ENCODE measurements at places on chromosomes 11 and 22. TPM values are rescaled to one million over a fixed set of nuclear protein-coding genes. Genes with fewer than 3 reads are reported as not detected.

GRCh38 chr22:42772647-42773046 lies 52.0 kb upstream of the A4GALT start:
- no peak for DNase-seq

- no peak for DNase-seq
Observed at GRCh38 chr11:26993965-26994457, at the start of gene FIBIN. TSS of gene FIBIN (plus strand) at chr11:26994112. CDS start at chr11:26994527, 415 bp downstream.

GRCh38 chr11:47378010-47378835 lies at the start of gene SPI1:
TSS of gene SPI1 (minus strand) at chr11:47378547. CDS start at chr11:47378353, 194 bp downstream.
- no peak for DNase-seq

- no peak for DNase-seq
Observed at GRCh38 chr11:32899438-32899837, 6.8 kb downstream of the QSER1 start.

- no peak for DNase-seq
Observed at GRCh38 chr11:71241721-71242259, 10.6 kb downstream of the SHANK2 start.

- no peak for DNase-seq
Observed at GRCh38 chr11:120133216-120134105, 4.5 kb downstream of the TRIM29 start.

GRCh38 chr11:2216400-2217064 lies 44.9 kb upstream of the TH start:
- no peak for DNase-seq

DNA sequence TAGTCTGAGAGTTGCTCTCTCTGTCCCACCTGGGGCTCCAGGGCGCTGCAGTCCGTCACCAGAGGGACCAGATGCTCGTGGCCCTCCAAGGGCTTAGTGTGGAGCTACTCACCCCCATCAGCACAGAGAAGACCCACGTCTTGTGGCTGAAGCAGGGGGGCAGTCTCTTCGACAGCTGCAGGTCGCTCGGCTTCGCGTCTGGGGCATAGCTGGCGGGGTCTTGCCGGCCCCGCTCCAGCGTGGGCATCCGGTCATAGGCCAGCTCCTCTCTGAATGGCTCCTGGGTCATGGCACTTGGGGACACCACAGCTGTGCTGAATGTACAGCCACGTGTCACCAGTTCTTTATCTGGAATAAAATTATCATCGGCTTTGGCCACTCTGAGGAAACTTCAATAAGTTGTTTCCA lies 608 bp downstream of the MLC1 start:
- no peak for DNase-seq

GRCh38 chr11:117814766-117815261 lies 9.7 kb downstream of the FXYD2 start:
- DNase-seq, result no peak

DNA sequence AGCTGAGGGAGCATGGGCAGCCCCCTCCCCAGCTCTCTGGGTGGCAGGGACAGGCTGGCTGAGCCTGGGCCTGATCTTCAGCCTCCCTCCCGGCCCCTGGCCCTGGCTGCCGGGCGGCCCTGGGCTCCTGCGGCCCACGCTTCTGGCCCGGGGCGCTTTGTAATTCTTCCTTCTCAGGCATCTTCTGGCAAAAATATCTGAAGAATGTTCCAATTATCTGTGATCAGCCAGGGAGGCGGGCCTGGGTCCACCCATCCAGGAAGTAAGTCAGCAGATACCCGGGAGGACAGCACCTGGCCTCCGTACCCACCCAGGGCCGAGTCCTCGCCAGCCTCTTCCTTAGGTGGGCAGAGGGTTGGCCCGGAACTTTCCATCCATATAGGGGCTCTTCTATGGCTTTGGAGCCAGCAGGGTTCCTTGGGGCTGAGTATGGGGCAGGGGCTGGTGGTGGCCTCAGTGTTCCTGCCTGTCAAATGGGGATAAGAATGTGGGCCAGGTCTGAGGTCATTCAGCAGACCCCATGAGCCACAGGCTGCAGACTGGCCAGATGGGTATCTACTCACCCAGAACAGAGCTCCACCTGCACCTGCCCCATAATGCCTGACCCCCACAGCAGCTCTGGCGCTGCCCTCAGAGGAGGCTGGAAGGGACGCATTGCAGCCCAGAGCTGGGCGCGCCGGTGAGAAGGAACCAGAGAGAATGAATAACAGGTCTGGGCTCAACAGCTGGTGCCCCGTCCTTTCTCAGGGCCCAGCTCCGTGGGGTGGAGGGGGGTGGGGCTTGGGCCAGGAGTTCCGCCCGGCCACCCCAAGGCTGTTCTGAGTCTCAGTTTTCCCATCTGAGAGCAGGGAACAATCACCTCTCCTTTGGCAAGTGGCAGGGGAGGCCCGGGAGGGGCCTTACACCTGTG lies 16.2 kb downstream of the WNT7B start:
- DNase-seq, result no peak

DNA sequence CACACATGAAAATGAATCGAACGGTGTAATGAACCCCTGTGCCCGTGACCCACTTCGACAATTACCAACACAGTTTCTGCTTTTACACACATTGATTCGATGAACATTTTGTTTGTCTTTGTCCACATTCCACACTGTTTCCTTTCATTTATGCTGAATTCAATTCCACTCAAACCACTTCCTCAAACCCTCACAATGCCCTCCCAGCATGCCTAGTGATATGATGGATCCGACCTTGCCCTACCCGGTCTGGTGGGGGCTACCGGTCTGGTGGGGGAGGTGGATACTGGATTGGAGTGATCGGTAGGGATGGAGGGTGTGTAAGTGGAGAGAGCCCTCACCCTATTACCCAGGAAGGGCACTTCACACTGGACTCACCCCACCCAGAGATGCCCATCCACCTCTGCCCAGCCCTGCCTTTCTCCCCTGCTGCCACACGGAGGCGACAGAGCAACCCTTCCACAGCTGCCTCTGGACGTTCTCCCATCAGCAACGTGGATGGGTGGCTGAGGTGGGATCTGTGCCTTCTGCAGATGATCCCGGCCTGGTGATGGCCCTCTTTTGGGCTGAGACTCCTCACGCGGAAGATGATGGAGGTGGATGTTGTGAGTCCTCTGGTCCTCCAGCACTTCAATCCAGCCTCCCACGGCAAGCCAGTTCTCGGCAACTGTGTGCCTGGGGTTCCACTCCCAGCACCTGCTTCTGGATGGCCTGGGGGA lies 33.0 kb upstream of the P2RY2 start:
- peak; percentile 44 for DNase-seq

DNA sequence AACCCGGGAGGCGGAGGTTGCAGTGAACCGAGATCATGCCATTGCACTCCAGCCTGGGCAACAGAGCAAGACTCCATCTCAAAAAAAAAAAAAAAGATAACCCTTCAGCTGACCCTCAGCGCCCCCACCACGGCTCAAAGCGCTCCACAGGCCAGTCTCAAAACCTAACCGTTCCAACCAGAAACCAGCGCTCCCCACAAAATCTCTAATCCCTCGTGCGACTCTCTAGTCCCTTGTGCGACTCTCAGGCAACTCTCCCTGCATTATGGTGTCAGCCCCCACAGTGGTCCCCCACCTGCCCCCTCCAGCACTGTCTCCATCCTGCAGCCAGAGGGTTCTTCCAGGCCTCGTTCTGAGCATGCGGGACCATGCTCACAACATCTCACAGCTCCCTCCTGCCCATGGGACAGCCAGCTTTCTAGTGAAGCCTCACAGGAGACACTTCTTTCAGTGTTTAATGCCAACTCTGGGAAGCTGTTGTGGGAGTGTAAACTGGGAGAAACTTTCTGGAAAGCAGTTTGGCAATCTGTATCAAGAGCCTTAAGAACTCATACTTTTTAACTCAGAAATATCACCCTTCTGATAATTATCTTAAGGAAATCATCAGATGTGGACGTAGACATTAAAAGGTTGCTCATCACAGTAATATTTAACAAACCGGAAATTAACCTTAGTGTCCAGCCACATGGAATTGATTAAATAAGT lies 4.2 kb upstream of the RASGRP2 start:
- DNase-seq, result peak; percentile 73

GRCh38 chr11:12074529-12075195 lies 35.7 kb upstream of the MICAL2 start:
- no peak for DNase-seq

GRCh38 chr22:29700900-29701154 lies 19.0 kb upstream of the CABP7 start:
- DNase-seq, result no peak

DNA sequence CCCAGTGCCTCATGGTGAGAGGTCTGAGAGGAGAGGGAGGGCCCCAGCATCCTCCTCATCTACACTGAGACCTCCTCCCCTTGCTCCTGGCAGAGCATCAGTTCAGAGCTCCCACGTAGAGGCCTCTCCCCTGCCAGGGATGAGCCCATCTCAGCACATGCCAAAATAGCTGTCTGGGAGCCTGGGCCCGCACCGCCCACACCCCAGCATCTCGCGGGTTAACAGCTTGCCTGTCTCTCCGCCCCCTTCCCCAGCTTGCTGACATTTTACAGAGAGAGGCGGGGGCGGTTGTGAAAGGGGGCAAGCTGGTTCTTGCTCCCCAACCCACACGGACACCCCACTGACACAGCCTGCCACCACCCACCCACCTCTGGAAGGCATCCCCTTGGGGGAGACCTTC lies 6.4 kb downstream of the DGKZ start:
- no peak for DNase-seq

DNA sequence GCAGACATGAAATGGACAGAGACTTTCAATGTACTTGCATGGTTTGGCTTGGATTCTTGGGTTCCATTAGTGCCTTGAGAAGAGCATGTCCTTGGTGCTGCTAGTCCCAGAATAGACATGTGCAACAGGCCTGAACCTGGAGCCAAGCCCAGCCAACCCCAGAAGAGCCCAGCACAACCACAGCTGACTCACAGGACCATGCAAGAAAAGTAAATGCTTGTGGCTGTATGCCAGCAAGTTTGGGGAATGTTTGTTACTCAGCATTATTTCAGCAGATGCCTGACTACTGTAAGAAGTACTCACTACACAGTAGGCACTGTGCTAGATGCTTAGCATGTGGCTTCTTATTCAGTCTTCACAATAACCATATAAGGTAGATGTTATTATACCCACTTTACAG lies 39.2 kb upstream of the HMGXB4 start:
- DNase-seq, result no peak

- DNase-seq, result no peak
Observed at GRCh38 chr11:16977136-16977993, 36.8 kb downstream of the PLEKHA7 start.

- DNase-seq, result no peak
Observed at GRCh38 chr11:25441421-25441820, 890.5 kb upstream of the ANO3 start.

DNA sequence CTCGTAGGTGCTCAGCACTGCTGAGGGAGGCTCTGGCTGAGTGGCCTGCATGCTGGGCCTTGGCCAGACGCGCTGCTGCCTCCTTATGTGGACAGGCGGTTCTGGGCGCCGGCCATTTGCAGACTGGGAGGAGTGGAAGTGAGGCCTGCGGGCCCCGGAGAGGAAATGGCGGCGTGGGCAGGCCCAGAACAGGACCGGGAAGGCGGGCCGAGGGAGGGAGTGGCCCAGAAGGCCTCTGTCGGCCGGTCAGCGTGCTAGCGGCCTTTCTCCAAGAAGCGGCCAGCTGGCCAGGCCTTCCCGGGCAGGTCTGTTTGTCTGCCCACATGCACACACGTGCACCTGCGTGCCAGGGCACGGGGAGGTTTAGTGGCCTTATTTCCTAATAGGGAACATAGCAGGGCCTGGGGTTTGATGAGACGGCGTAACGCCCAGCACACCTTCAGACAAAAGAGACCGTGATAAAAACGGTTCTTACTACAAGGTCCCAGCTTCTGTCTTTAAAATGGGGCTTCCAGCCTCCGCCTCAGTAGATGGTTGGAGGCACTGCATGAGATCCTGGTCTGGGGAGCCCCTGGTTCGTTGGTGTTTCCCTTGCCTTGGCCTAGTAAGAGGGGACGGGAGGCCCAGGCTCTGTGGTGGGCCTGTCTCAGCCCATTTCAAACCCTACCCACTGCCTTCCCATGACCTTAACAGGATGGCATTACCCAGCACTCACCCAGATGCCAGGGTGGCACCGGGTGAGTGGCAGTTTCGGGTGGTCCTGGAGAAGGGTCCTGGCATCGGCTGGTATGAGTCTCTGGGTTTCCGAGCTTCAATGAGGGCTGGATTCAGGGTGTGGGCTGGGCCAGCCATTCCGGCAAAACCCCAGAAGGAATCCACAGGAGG lies 65.1 kb upstream of the PPARA start:
- DNase-seq, result peak; percentile 76

GRCh38 chr22:22164541-22165272 lies 79.9 kb upstream of the VPREB1 start:
- no peak for DNase-seq

DNA sequence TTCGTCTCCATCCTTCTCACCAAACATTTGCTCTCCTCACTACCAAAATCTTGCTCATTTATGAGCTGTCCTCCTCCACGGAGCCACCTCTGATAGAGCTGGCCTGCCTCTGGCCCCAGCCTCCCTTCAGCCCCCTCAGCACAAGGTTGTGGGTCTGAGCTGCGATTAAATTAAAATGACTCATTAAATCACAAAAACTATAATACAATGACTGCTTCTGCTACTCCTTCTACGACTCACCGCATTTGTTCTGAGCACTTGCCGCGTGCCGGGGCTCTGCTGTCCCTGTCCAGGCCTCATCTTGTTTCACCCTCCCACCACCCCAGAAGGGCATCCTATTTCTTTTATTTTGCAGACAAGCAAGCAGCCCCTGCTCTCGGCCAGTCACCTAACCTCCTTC lies 49.2 kb upstream of the TIMP3 start:
- DNase-seq, result no peak

DNA sequence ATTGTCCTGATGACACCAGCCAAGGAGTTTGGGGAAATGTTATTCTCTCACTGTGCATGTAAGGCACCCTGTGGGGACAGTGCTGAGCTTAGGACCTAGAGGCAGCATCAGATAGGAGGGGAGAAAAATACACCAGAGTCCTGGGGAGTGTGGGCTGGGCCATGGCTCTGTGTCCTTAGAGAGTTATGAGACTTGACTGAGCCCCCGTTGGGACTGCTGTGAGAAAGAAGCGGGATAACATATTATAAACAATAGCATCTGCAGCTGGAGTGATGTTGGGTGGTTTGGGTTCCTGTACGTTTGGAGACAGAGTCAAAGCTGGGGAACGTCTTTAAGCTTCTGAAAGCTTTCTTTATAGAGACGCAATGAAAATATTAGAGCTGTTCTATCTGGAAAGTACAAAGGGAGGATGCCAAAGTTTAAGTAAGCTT lies 90.9 kb upstream of the CRTAM start:
- DNase-seq, result no peak

Gene CASTOR1
- polyA plus RNA-seq, result 2.4 TPM

Gene ART1
- not detected for polyA plus RNA-seq

Gene FAM83F
- polyA plus RNA-seq, result 23.3 TPM

Gene OR10D3
- polyA plus RNA-seq, result not detected

Gene EFCAB6
- 0.13 TPM for polyA plus RNA-seq

Gene SNX32
- polyA plus RNA-seq, result 0.11 TPM

Gene CARS1
- 67.0 TPM for polyA plus RNA-seq

Gene TUB
- 0.70 TPM for polyA plus RNA-seq

Gene THRSP
- polyA plus RNA-seq, result not detected

Gene MUC5AC
- polyA plus RNA-seq, result not detected

Gene SNAP29
- 36.5 TPM for polyA plus RNA-seq

Gene MOV10L1
- not detected for polyA plus RNA-seq

Gene ARAP1
- polyA plus RNA-seq, result 38.5 TPM

Gene TMEM45B
- polyA plus RNA-seq, result 0.59 TPM

Gene PANX3
- polyA plus RNA-seq, result not detected

Gene SMC1B
- polyA plus RNA-seq, result not detected

Gene SLC25A18
- polyA plus RNA-seq, result not detected

Gene MCHR1
- 0.11 TPM for polyA plus RNA-seq

Gene MRGPRX3
- 0.76 TPM for polyA plus RNA-seq

Gene DEPDC7
- polyA plus RNA-seq, result 10.2 TPM
